ENCODE measurements at places on chromosomes 4 and X.
A peak's percentile ranks its signal among the peaks of the same experiment; 100 is the strongest.

DNA sequence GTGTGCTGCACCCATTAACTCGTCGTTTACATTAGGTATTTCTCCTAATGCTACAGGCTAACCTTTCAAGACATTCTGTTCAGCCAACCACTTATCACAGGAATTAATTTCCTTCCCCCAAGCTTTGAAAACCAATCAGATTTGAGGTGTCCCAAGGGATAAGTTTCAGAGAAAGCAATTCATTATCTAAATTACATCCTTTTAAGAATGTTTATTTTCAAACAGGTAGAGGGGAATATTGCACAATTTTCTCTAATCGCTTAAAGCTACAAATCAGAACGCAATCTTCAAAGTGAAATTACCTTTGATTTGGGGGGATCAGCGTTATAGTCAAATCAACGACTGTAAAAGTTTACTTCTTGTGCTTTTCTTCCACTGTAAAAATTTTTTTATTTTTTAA lies 1.6 kb downstream of the CLOCK start:
- no peak for DNase-seq

DNA sequence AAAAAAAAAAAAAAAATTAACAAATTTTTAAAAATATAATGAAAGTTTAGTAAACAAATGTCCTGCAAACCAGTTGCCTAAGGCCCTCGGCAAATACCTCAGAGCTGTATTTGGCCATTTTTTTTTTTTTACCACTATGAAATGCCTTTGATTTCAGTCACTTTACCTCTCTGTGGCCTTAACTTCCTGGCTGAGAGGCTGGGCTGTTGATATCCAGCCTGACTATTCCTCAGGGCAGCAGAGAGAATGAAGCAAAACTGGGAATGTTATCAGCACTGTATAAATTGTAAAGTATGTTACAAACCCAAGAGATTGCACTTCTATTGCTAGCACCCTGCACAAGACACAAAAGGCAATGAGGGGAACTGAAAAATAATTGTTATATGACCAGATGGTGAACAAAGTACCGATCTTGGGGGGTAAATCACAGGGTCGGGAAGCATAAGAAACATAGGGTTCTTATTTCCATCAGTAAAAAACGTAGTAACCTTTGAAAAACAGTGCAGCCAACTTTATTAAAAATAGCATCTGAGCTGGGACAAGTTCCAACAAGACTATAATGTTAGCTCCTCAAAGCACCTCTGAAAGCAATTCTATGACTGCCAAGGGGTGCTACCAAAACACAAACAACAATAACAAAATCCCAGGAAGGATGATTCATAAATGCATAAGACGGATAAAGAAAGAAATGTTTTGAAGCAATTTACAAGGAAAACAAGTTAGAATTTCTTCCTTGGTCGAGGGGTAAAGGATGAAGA lies 18.1 kb downstream of the USP46 start:
- DNase-seq = no peak

DNA sequence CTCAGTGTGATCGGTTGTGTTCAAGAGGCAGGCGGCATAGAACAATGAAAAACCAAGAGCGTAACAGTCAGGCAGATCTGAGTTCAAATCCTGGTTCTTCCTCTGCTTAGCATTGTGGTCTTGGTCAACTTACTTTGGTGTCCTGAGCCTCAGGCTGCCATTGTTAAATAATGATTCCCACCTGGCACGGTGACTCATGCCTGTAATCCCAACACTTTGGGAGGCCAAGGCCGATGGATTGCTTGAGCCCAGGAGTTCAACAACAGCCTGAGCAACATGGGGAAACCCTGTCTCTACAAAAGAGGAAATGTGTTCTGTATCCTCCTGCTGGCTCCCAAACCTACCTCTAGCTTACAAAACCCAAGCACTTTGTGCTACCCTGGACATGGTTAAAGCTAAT lies 129.0 kb upstream of the STX18 start:
- DNase-seq = no peak

- no peak for DNase-seq
Measured at GRCh38 chrX:133364196-133364595, 51.1 kb downstream of the GPC4 start.

- DNase-seq = no peak
Measured at GRCh38 chr4:75702919-75703411, 21.4 kb upstream of the USO1 start.

- no peak for DNase-seq
Measured at GRCh38 chrX:39966176-39966575, 131.6 kb downstream of the BCOR start.

GRCh38 chr4:100170986-100171385 lies 19.3 kb downstream of the DDIT4L start:
- DNase-seq = no peak

DNA sequence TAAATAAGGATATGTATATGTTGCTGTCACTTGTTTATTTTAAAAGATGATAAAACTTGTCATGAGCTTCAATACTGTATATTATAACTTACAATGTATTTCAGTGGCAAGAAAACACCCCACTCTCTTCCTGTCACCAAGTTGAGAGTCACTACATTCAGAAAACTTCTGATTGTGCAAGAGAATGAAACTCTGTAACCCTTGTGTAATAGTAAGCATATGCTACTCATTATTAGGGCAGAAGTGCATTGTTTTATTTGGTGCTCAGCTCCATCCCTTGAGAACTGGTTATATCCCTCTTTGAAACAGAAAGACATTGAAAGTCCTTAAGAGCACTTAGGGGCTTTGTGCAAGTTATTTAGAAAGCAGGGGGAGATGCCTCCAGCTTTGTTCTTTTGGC lies 594.5 kb downstream of the ARAP2 start:
- no peak for DNase-seq

GRCh38 chr4:142721187-142721586 lies 124.9 kb downstream of the INPP4B start:
- no peak for DNase-seq

DNA sequence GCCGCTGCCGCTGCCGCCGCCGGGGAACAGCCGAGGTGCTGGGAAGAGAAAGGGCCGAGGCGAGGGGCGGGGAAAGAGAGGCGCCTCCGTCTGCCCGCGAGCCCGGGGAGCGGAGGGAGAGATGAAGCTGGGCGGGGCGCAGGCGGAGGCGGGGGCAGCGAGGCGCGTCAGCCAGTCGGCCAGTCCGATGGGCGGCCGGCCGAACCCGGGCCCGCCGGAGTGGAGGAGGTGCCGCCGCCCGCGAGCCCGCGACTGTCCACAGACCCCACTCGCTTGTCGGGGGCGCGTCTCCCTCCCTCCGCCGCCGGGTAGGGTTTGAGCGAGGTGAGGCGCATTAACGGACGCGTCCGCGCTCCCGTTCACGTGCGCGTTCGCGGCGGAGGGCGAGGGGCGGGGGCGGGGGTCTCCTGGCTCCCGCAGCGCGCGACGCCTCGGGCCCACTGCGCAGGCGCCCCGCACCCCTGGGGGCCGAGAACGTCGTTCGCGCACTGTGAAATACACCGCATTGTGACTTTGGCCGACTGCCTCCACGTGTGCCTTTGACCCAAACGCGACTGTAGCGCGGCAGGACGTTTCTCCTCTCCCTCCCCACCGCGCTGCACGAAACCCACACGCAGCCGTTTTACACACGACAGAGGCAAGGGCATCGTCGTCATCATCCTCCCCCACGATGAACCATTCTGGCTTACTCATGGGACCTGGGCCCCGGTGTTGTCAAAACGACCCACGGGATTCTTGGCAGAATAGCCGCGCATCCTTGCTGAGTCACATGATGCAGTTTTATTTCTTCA lies at the start of gene NUDT11:
TSS of gene NUDT11 (minus strand) at position 92 of the 791 bp plus-strand sequence. CDS start 148 bp downstream, outside the sequence.
- no peak for DNase-seq

DNA sequence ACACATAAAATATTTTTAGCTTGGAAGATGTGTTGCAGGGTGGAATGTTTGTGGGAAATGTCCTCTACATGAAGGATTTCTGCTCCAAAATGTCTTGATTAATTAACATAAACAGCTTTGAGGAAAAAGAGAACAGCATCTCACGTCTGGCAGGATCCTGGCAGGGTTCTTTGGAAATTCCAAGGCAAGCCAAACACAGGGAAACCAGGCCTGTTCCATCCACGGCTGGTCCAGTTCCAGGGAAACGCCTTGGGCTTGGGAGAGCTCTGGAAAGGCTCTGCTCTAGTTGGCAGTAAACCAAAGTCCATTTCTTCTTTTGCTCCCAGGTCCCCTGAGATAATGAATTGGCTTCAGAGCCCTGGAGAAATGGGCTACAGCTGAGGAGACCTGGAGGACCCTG lies 42.4 kb upstream of the GAB1 start:
- DNase-seq = no peak

DNA sequence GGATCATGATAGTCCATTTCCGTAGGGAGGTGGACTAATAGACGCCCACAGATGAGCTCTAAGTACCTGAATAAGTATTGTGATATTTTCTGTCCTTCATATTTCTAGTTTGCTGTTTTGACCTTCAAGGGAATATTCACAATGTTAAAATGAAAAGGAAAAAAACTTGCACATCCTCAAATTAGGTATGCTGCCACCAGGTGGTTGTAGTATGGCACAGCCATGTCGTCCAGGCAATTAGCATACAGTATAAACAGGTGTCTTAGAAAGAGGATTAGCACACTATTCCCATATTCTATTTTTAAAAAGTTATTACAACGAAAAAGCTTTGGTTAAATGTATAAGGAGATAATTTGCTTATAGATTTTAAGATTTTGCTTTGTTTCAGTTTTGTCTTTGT lies 802.0 kb downstream of the RPA4 start:
- peak; percentile 1 for DNase-seq
